CD4-positive, alpha-beta memory T cell (primary cell): ENCODE measurements at places on chromosomes 1 and 21. TPM values are rescaled to one million over a fixed set of nuclear protein-coding genes. Genes with fewer than 3 reads are reported as not detected.

REN gene
- not detected for total RNA-seq

EPHA8 gene
- not detected for total RNA-seq

ATP1B1 gene
- 3.5 TPM for total RNA-seq

VANGL1 gene
- 1.5 TPM for total RNA-seq

SPAG17 gene
- not detected for total RNA-seq

LIN28A gene
- not detected for total RNA-seq

GJA8 gene
- not detected for total RNA-seq

MPL gene
- total RNA-seq, result not detected

BGLAP gene
- 7.2 TPM for total RNA-seq

TFF1 gene
- total RNA-seq, result not detected

SPRR2A gene
- not detected for total RNA-seq

CD52 gene
- 1,324 TPM for total RNA-seq

ASCL5 gene
- not detected for total RNA-seq

GPR153 gene
- total RNA-seq, result 0.33 TPM

CERS2 gene
- total RNA-seq, result 149 TPM

LORICRIN gene
- not detected for total RNA-seq

BCAS2 gene
- 33.9 TPM for total RNA-seq

ANGPTL1 gene
- not detected for total RNA-seq

CELA2B gene
- not detected for total RNA-seq
